ENCODE measurements at places on chromosomes 11 and 22.

GRCh38 chr11:115710980-115711379 is 206.8 kb upstream of the CADM1 start:
- no peak for DNase-seq

DNA sequence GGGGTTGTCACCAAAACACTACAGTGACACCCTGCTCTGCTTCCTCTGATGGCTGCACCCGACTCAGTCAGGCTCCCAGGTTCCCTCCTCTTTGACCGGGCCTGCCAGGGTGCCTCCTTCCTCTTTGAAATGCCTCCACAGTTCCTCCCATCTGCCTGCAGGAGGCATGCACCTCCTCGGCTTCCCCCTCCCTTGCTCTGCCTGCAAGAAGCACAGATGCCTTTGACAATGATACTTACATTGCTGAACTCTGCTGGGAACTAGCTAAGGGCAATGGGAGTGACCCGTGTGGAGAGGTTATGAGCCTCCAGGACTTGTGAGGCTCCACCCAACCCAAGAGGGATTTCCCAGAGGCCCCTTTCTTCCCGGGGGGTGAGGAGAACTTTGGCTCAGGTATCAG is 674.1 kb downstream of the OPCML start:
- no peak for DNase-seq

- DNase-seq, result no peak
These were observed 51.1 kb downstream of the CHRDL2 start for GRCh38 chr11:74680035-74680671.

DNA sequence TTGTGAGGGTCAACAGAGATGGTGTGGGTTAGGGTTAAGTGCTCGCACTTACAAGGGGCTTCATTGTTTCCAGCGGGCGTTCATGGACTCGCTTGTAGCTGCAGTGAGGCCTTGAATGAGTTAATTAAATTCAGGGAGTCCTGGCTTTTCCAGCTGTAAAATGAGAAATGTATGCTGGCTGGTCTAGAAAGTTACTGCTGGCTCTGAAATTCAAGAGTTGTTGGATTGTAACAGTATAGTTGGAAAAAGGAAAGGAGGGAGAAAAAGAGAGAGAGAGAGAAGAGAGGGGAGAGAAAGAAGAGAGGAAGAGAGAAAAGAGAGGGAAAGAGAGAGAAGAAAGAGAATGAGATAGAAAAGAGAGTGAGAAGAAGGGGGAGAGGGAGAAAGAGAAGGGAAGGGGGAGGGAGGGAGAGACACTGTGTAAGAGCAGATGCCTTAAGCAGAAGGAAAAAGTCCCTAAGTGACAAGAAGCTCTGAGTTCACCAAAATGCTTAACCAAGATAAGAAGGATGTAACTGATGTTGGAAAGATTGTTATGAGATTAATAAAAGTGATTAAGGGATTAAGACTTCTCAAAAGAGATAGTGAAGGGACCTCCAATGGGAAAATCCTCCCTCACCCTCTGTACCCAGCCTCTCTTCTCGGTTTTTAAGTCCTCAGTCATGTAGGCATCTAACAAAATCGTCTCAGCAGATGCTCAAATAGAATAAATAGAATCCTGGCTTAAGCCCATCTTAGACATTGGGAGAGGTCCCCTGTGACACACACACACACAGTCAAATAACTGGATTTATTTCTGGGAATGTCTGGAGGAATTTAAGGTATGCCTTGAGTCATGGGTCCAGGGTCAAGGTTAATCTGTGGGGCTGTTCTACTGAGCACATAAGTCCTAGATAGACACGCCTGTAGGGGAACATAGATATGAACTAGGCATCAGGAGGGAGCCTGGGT is 477.9 kb downstream of the MIAT start:
- no peak for DNase-seq

- no peak for DNase-seq
These were observed 24.8 kb downstream of the ACER3 start for GRCh38 chr11:76885390-76886097.

DNA sequence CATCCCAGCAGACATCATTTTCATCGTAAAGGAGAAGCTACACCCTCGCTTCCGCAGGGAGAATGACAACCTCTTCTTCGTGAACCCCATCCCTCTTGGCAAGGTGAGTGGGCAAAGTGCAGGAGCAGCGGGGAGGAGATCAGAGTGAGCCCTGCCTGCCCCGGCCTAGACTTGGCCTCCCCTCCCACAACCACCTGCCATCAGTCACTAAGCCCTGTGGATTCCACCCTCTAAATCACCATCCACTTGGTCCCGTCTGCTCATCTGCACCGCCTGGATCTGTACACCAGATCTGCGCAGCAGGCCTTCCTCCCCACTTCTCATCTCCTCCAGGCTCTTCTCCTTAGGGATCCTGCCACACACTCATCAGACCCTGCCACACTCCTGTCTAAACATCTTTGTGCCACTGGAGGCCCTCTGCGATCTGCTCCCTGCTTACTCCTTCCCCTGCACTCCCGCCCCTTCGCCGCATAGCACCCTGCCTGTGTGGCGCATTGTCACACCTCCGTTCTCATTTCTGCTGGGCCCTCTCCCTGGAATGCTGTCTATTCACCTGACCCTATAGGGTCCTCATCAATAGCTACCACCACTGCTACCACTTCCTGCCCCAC is 14.2 kb downstream of the UCP2 start:
- DNase-seq, result peak; percentile 37

DNA sequence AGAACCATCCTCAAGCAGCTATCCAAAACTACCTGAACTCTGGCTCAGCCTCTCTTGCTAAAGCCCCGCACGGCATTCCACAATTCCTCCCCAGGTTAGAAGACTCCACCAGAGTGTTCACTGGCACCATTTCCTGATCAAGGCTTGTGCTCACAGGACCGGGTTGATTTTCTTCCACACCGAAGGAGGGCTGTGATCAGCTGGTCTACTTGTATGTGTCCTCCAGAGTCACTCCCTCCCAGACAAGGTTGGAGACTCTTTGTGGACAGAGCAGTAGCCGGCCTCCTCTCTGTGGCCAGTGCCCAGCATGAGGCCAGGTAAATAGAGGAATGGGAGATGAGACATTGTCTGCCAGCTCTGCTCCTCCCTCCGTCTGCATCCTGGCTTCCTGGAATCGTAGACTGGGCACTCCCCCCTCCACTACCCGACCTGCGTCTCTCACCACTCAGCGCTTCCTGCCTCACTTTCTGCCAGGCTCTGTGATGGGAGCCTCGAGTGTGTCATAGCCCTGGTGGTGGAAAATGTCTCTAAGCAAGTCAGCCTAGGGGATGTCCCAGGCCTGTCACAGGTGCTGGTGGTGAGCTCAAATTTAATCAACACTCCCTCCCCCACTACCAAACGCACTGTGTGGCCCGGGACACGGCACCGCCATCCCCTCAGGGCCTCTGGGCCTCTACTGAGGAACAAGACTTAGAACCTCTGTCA is 12.5 kb upstream of the TMPRSS6 start:
- DNase-seq, result peak; percentile 81

- no peak for DNase-seq
These were observed 6.4 kb downstream of the PACSIN2 start for GRCh38 chr22:43008509-43008908.

GRCh38 chr11:10727146-10727851 is 23.7 kb upstream of the CTR9 start:
- no peak for DNase-seq

All from CD8-positive, alpha-beta T cell (primary cell).